ENCODE measurements at places on chromosomes 5 and 9.

DNA sequence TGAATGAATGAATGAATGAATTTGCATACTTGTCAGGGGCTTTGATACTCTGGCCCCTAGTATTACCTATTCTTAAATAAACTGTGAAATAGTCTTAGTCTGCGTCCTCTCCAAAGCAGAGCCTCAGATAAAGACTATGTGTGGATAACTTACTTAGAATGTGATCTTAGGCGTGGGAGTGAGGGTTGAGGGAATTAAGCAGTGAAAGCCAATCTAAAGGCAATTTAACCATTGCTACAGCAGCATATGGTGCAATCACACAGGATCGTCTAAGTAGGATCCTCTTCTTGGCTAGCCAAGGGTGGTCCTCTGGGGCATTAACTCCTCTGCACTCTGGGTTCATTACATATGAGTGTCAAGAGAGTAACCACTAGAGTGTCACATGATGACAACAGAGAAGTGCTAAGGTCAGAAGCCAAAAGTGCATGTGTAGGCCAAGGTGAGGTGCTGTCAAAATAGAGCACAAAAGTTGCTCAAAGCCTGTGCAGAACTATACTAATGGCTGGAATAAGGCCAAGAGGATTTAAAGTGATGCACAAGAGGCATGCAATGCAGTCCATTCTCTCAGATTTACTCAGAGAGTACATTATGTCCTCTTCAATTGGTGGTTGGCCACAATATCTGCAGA is 274.4 kb upstream of the SEMA6A start:
- DNase-seq, result no peak

- no peak for DNase-seq
Measured at GRCh38 chr9:119322184-119322583, 47.1 kb downstream of the BRINP1 start.

GRCh38 chr9:24939109-24939850 is 393.6 kb upstream of the IZUMO3 start:
- DNase-seq, result peak; percentile 31

DNA sequence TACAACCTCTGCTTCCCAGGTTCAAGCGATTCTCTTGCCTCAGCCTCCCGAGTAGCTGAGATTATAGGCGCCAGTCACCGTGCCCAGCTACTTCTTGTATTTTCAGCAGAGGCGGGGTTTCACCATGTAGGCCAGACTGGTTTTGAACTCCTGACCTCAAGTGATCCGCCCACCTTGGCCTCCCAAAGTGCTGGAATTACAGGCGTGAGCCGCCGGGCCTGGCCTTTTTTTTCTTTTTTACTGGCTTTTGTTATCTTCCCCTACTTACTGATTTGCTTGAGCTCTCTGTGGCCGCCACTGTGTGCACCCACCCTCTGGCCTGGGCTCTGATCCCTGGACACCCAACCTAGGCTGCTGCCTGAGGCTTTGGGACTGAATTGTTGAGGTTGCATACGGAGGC is 60.3 kb downstream of the ANKRD33B start:
- no peak for DNase-seq

DNA sequence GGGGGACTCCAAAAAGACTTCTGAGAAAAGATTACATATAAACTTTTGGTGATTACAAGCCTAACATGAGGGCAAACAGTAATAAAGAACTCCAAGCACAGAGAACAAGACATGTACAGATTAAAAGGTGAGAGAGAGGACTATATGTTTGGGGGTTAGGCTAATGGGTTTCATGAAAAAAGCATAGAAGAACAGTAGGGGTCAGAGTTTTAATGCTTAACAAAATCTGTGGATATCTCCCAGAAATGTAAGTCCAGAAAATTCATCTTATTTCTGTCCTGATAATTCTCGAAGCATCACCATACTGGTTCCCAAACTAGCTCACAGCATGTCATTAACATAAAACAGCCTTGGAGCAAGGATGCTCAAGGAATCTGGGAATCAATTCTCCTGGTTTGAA is 137.2 kb downstream of the ARRDC3 start:
- no peak for DNase-seq

DNA sequence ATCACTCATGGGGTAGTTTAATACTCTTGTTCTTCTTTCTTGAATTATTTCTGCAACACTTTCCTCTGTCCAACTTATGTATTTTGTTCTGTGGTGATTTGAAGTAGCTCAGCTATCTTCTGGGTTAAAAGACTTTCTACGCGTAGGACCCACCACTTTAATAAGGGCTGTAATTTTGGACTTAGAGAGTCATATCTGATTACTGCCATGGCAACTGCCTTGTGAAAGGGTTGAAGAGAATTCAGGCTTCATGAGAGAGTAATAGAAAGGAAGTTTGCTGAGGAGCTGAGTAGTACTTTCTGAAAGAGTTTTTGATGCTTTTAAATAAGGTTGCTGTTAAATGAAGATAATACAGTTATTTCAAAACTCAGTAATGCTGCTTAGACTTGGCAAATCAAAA is 89.5 kb downstream of the TLE4 start:
- DNase-seq, result no peak

GRCh38 chr9:81650586-81651515 is 38.5 kb downstream of the TLE1 start:
- no peak for DNase-seq

DNA sequence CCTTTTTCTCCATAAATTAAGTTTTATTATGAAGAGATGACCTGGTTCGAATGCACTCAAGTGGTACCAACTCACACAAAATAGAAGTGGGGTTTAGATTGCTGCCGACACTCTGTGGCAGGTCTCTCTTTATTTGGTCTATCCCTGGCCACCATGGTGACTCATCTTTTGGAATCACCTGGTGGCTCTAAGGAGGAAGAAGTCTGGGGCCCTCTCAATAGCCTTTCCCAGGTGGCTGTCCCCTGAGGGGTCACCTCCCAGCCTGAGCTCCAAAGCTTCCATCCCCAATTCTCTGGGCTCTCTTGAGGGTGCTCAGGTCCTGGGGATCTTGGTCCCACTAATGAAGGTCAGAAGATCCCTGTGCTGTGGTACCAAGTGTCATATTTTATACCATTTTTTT is 136.8 kb downstream of the MVB12B start:
- DNase-seq, result no peak

- no peak for DNase-seq
Measured at GRCh38 chr5:160030631-160031377, 21.9 kb downstream of the TTC1 start.

- DNase-seq, result no peak
Measured at GRCh38 chr5:61666064-61666621, 334.1 kb downstream of the ZSWIM6 start.

DNA sequence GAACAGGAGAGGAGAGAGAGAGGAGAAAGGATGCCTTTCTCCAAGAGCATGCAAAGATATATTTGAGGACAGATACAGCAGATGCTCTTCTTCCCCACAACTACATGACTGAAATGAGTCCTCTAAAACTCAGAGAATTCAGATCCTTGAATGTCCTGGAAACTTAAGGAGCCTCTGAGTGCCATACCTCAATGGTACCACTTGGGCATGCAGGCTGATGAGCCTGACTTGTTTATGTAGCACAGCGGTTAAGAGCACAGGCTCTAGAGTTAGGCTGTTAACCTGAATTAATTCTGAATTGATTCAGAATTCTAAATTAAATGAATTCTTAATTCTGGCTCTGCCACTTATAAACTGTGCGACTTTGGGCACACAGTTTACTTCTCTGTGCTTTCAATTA is 5.7 kb downstream of the PLPPR1 start:
- DNase-seq, result no peak

- no peak for DNase-seq
Measured at GRCh38 chr5:164002628-164003027, 497.2 kb downstream of the MAT2B start.

GRCh38 chr9:31210978-31211570 is 1173.4 kb upstream of the ACO1 start:
- no peak for DNase-seq

DNA sequence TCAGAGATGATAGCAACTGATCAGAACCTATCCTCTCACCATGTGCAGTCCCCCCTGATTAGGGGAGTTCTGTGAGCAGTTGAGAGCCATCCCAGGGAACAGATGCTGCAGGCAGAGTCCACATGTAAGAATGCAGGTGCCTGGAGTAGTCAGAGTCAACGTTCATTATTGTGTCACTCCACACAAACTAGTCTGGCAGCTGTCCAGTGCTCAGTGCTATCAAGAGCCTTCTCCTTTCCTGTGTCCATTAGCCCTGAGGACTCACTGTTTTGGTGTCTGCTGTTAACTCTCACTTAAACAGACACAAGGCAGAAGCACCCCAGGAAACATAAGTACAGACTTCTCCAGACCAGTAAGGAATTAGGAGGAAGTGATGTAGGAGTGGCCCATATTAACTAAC is 2.5 kb downstream of the SH3TC2 start:
- no peak for DNase-seq

DNA sequence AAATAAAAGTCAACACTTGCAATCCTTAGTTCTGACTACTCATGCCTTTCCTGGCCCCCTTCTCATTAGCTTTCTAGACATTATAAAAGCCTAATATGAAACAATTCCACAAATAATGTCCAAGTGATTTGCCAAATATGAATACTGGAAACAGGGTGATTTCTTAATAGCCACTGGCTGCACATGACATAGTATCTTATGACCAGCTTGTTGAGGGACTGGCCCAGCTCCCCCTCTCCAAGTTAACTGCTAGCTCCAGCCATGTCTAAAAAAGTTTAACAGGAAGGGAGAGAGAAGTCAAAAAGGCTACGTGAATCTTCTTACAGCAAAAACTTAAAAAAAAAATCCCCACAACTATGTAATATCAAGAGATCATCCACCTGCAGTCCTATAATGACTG is 1.5 kb downstream of the CERT1 start:
- DNase-seq, result no peak

DNA sequence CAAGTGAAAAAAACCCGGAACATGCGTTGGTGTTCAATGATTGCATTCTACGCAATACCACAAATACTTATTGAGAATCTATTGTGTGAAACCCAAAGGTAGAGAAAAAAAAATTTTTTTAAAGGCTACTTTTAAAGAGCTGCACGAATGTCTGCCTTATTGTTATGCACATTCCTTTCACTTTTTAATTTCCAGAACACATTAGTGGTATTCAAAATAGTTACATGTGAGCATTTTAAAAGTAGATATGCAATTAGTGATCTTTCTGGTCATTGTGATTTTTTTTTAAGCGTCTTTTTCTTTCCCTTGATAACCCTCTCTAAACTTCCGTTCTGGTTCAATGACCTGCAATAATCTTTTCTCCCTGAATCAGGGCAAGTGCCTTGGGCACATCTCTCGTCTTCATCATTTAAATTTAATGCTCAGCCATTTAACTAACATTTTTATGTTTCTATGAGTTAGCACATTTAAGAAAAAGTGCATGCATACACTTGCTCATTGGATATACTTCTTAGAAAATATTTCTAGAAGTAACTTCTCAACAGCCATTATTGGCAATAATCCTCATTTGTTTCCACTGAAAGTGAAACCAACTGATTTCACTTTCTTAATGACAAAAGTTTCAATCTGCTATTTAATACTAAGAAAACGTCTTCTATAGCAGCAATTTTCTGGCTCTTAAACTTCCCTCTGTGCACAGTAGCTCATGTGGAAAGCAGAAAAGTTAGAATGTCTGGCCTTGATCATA is 80.3 kb downstream of the CDH6 start:
- no peak for DNase-seq

DNA sequence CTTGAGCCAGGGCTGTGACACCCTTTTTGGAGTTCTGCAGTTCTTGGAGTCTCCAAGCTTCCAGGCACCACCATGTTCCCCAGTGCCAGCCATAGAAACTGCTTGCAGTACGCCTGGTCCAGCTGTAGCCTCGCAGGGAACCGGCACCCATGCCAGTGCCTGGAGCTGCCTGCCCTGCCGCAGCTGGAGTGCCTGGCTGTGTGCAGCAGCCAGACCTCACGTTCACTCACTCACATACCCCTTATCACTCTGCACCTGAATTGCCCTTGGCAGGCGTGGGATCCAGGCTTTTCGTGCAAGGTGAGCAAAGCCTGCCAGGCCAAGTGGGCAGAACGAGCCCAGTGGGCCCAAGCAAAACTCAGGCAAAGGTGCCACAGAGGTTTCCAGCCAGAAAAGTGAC is 77.8 kb upstream of the SHB start:
- DNase-seq, result no peak

GRCh38 chr5:97088774-97089148 is 53.6 kb downstream of the LIX1 start:
- DNase-seq, result no peak

- no peak for DNase-seq
Measured at GRCh38 chr5:29061381-29061780, 2023.0 kb upstream of the CDH9 start.
